CD4-positive, alpha-beta T cell treated with Interleukin-2 at 100 ng/mL for 4 hours (primary cell): ENCODE measurements at places on chromosomes 3 and 15.

DNA sequence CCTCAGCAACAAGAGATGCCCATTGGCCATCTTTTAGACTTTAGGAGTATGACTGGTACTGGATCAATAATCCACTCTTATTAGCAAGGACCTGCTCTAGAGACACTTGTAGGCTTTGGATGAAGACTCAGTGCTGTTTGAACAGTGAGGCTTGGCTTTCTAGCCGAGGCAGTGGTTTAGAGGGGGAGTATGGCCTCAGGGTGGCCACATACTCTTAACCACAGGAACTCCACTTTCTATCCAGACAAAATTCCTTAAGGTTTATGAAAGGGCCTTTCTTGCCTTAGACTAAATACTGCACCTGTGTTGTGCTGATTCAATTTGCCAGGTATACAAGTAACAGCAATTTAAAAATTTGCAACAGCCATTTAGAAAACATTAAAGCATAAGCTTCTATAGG, 1046.3 kb downstream of the DIPK2A start:
- DNase-seq = no peak

DNA sequence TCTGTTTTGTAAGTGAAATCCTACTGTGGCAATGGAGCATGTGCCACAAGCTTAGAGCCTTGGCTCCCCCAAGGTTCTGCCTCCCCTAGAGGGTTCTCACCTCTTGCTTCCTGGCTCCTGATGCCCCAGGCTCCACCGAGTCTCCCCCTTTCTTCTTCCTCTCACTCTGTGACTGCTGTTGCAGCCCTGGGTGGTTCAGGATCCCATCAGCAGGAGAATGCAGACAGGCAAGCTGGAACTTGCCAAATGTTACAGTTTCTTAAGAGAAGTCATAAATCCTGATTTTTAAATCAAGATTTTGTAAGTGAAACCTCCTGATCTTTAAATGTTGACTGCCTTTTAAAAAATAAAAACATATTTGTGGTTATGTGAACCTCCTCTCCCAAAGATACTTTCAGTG, 133.9 kb downstream of the CCNL1 start:
- DNase-seq = no peak

GRCh38 chr3:47985381-47985780, 30.8 kb downstream of the MAP4 start:
- DNase-seq = no peak

DNA sequence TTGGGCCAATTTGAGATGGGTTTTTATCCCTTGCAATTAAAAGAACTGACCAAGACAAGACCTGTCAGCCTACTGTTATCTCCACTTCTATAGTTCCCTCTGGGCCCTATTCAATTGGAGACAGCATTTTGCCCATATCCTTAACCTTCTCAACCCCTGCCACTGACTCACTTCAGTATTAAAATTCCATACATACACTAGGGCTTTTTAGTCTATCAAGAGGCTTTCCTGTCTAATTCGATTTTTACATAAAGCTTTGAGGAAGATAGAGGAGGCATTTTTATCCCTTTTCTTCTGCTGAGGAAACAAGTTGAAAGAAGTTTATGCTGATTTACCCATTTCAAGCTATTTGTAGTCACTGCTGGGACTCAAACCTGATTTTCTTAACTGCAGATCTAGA, 51.1 kb downstream of the GTF2E1 start:
- no peak for DNase-seq

- no peak for DNase-seq
Observed at GRCh38 chr3:151091685-151092345, 6.4 kb downstream of the MED12L start.

DNA sequence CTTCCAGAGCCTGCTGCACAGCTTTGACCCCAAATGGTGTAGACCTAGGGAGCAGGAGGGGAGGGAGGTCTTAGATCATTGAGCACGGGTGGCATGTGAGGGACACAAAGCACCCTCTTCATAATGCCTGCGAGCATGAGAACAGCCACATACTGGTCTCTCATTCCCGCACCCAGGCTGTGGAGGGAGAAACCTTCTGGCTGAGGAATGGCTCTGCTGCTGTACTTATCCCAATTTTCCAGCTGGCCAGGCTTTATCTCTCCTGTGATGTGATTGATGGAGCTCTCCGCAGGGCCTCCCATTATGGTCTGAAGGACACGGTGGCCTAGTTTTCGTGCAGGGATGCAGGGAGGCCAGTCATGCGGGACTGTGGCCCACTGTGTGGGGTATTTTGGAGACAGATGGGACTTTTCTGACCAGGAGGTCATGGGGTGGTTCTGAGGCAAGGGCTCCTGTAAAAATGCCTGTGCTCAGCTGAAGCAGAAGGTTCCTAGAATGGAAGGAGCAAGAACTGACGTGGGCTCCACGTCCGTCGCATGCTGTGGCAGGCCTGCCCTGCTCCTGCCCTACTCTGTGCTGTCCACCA, 251.5 kb downstream of the PLCL2 start:
- DNase-seq = no peak

DNA sequence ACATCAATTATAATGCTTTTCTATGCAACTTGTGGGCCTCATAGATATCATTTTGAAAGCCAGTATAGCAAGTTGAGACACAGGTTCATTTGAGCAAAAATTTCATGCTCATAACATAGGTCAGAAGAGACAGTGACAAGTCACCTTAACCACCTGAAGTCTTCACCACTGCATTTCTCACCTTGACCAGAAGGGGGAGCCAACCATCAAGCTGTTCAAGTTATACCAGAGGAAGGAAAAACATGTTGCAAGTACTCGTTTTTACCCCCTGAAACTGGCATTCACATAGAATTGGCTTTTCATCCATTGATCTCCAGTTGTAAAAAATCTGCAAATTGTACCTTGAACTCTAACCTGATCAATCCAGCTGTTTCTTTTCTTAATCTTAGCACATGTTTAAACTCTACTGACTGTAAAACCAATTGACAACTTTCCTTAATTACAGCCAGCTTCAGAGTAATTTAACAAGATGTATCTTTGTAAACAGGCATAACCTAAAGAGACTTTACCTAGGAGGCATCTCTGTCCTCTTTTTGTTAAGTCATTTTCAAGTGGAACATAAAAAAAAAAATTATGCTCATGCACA, 1.4 kb downstream of the LMOD3 start:
- DNase-seq = peak; percentile 92

DNA sequence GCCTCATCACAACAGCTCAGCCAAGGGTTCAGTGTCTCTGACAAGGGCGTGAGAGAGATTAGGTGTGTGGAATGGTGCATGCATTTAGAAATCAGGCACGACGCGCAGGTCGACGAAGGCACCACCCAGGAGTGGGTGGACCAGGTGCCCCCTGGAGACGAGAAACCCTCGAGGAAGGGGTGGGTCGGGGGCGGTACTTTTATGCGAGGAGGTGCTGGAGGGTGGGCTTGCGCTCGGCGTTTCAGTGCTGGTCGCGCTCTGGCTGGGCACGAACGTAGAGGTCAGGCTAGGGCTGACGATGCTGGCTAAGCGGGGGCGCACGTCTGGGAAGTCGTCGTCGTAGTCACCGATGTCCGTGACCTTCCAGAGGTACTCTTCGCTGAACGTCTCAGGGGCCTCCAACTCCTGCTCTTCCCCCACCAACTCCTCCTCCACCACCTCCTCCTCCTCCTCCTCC, 393 bp downstream of the ERICH6 start:
- DNase-seq = peak; percentile 54

- DNase-seq = no peak
Observed at GRCh38 chr3:132405609-132406299, 11.5 kb upstream of the DNAJC13 start.

DNA sequence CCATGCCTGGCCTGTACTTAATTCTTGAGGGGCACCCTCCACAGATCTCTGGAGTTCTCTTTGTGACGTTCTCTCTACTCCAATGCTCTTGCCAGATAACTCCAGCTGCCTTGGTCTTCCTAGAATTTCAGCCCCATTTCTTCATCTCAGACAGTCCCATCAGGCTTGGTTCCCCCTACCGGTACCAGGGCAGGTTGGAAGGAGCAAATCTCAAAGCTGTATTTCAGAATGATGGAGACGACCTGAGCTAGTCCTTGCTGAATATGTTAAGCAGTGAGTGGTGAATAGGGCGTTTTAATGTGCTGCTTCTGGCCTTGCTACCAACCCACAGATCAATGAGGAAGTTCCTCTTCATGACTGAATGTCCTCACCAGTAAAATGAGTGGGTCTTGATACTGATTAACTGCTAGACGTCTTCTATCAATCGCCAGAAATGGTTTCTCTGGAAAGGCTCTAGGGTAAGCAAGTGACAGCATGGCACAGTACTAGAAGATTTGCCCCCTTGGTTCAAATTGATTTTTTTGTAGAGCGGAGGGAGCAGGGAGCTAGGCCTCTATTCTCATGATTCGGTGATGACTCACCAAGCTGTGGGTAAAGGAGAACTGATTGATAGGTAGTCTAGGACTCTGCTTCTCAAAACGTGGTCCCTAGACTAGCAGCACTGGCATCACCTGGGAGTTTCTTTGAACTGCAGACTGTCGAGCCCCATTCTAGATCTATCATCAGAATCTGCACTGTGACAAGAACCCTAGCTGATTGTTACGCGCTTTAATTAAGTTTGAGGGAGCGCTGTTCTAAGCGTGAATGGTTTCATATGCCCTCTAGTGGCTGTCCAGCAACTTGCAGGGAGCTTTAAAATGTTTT, 67.8 kb downstream of the UBP1 start:
- DNase-seq = peak; percentile 57

DNA sequence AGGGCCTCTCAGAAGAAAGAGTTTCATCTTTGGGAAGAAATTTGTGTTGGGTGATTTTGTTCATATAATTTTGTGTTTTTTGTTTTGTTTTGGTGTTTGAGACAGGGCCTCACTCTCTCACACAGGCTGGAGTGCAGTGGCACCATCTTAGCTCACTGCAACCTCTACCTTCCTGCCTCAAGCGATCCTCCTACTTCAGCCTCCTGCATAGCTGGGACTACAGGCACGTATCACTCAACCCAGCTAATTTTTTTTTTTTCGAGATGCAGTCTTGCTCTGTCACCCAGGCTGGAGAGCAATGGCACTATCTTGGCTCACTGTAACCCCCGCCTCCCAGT, 29.0 kb upstream of the PIK3CB start:
- no peak for DNase-seq
